ENCODE measurements at places on chromosomes 5 and 9. TPM values are rescaled to one million over a fixed set of nuclear protein-coding genes. Genes with fewer than 3 reads are reported as not detected.

OR1J2 gene
- total RNA-seq = not detected

PRKACG gene
- not detected for total RNA-seq

PHF24 gene
- total RNA-seq = not detected

NEURL1B gene
- total RNA-seq = 0.32 TPM

TUSC1 gene
- total RNA-seq = 19.2 TPM

FBN2 gene
- 272 TPM for total RNA-seq

GABRA6 gene
- total RNA-seq = not detected

MRPL22 gene
- 41.8 TPM for total RNA-seq

FAM151B gene
- 3.3 TPM for total RNA-seq

CDH9 gene
- not detected for total RNA-seq

ATP10B gene
- not detected for total RNA-seq

GFPT2 gene
- total RNA-seq = 20.1 TPM

CDH12 gene
- not detected for total RNA-seq

UBE2QL1 gene
- under 0.01 TPM for total RNA-seq

TAL2 gene
- total RNA-seq = 0.32 TPM

EIF4E1B gene
- total RNA-seq = not detected

IL3 gene
- total RNA-seq = not detected

TAS2R1 gene
- not detected for total RNA-seq

ANKRD55 gene
- 0.46 TPM for total RNA-seq

FOXI1 gene
- total RNA-seq = not detected

EGFLAM gene
- total RNA-seq = 1.9 TPM

WDR55 gene
- total RNA-seq = 29.9 TPM

SLC34A3 gene
- total RNA-seq = not detected

AGXT2 gene
- total RNA-seq = not detected

WNT8A gene
- not detected for total RNA-seq

ASPN gene
- total RNA-seq = not detected

CENPK gene
- 20.5 TPM for total RNA-seq

MEIKIN gene
- not detected for total RNA-seq

ALDOB gene
- not detected for total RNA-seq

LCNL1 gene
- total RNA-seq = not detected

Data from epithelial cell of umbilical artery (primary cell).